ENCODE measurements at places on chromosomes 5 and 9.

DNA sequence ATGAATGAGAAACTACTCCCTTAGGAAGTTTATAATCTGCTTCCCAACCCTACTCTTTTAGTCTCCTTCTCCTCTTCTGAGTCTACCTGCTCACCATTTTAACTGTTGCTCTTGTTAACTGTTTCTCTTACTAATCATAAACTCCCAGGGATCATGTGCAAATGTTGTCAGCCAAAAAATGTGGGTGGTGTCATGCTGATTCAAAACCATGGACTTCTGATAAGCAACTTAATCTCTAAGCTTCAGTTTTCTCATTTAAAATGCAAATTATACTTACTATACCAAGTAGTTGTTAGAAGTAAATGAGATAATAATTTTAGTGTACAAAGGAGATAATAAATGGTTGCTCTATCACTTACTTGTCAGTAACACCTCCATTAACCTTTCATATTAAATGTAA is 45.9 kb upstream of the TLX3 start:
- DNase-seq = no peak

DNA sequence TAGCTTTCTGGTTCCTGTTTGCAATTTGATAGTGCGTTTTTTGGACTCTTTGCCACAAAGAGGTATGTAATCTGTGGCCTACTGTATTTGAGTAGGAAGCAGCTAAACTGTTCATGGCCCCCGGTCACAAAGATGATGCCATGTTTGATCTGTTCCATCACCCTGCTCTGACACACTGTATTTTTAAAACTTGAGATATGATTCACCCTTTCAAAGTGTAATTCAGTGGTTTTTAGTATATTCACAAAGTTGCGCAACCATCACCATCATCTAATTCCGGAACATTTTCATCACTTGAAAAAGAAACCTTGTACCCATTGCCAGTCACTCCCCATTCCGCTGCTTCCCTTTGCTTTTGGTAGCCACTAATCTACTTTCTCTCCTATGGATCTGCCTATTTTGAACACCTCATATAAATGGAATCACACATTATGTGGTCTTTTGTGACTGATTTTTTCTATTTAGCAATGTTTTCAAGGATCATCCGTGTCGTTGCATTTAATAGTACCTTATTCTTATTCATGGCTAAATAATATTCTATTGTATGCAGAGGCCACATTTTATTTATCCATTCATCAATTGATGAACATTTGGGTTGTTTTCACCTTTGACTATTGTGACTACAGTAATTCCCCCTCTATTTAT is 141.6 kb downstream of the NR3C1 start:
- DNase-seq = peak; percentile 7

GRCh38 chr5:51731421-51732029 is 348.3 kb downstream of the ISL1 start:
- DNase-seq = no peak

GRCh38 chr5:38462976-38463633 is 93.3 kb downstream of the LIFR start:
- no peak for DNase-seq

GRCh38 chr5:33474004-33474403 is 33.2 kb downstream of the TARS1 start:
- DNase-seq = no peak

GRCh38 chr5:146091881-146092280 is 13.5 kb downstream of the PLAC8L1 start:
- DNase-seq = no peak

DNA sequence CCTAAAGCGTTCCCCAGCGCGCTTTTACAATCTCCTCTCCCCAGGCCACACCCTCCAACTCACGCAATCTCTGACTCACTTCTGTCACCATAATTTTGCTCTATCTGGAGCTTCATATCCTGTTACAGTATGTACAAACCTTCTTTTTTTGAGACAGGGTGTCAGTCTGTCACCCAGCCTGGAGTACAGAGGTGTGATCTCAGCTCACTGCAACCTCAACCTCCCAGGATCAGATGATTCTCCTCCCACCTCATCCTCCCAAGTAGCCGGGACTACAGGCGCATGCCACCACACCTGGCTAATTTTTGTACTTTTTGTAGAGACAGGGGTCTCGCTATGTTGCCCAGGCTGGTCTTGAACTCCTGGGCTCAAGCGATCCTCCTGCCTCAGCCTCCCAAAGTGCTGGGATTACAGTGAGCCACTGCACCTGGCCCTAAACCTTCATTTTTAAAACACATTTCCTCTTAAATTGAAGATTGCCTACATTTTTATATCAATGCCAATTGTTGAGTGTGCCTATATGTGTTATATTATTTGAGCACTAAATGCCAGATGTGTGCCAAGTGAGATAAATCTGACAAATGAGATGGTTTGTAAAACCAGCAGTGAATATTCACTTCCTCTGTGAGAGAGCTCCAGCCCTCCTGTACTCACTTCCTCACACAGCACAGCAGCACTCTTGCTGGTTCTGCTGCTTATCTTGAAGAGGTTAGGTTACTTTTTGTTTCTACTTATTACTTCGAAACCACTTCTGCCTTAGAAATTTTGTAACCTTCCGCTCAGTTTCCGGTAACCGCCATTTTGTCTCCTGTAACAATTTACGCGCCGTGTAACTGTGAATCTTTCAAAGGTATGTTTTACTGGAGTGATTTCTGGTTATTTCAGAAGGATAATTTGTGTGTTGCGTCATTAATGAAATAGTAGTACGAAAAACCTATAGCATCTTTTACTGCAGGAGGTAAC is 57.9 kb downstream of the DOCK8 start:
- peak; percentile 86 for DNase-seq

DNA sequence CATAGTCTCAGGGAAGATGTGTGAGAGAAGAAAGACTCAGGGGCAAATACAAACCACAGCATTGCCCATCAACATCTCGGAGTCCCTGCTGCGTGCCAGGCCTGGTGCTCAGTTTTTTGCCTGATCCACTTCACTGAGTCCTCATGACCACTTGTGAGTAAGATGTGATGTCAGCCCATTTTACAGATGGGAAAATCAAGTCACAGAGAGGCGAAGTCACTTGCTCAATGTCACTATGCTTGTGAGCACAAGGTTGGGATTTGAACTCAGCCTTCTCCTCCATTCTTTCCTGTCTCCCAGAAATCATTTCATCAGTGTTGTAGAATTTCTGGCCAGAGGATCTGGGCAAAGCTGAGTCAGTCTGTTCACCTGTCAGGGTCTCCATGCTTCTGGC is 34.6 kb upstream of the PSD2 start:
- DNase-seq = no peak

GRCh38 chr9:18775930-18776329 is 257.1 kb downstream of the SAXO1 start:
- no peak for DNase-seq
